ENCODE measurements at places on chromosomes 1 and 21.

DNA sequence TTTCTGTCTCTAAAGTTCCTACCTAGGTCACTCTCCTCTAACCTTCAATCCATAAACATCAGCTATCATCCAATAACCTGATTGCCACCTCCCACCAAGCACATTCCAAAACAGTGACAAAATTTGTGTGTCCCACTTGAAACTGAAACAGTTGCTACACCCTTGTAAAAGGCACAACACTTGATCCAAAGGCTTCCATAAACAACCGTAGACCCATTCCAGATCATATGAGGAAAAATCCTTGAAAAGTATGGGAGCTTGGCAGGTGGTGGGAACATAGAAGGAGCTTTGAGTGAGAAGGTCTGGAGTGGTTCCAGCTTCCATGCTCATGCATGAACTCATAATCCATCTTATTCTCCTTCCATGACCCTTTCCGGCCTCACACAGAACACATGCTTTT, 82.0 kb upstream of the ATP1A1 start:
- no peak for DNase-seq

GRCh38 chr1:198647055-198647454, 8.2 kb downstream of the PTPRC start:
- DNase-seq, result no peak

GRCh38 chr21:32021319-32021994, 148.6 kb downstream of the HUNK start:
- DNase-seq, result no peak

DNA sequence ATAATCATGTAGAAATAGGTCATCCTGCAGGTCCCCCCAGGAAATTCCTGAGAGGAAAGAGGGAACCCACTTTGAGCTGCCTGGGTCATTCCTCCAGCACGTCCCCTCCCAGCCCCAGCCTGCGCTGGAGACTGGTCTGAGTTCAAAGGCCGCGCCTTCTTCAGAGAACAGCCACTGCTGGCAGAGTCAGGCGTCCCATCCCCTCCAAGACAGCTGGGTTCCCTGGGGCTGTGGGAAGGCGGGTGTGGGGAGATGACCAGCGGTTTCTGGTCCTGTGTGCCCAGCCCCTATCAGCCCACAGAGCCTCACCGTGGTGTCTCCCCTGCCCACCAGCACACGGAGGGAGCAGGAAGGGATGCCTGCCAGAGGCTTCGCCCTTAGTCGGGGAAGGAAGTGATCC, 18.0 kb upstream of the TRAPPC10 start:
- no peak for DNase-seq

DNA sequence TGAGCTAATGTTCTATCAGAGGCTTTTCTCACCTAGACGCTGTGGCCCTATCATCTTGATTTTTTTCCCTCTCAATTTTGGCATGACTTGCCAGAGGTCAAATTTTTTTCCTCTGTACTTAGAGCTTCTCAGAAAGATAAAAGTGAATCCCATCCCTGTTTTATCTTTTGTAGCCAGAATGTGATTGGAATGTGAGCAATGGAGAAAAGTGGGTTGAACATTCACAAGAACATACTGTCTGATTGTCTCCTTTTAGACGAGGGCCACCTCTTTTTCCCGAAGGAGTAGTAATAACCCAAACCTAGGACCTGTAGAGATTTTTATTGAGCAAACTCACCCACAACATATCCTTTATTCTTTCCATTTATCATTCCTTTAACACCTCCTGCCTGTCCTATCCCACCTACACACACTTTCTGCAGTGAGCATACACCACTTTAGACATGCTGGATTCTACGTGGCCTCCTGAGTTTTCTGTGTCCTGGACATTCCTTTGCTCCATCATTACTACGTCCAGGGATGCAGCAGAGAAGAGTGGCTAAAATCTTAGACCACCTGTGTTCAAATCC, 15.9 kb downstream of the S100A10 start:
- no peak for DNase-seq

- no peak for DNase-seq
Measured at GRCh38 chr1:38064197-38064903, 17.8 kb upstream of the POU3F1 start.

GRCh38 chr1:247895163-247895637, at the start of gene OR2W3:
TSS of gene OR2W3 (plus strand) at chr1:247895587. CDS start at chr1:247895587, 0 bp downstream.
- DNase-seq, result no peak

Data from muscle of arm (tissue), 14 donors.